IMR-90 (cell line): ENCODE measurements at places on chromosomes 4 and X. TPM values are rescaled to one million over a fixed set of nuclear protein-coding genes. Genes with fewer than 3 reads are reported as not detected.

The RTL3 gene
- total RNA-seq, result 0.83 and 1.1 TPM in 2 replicates

The NUDT10 gene
- total RNA-seq, result 0.90 and 1.1 TPM in 2 replicates

The LRRC66 gene
- total RNA-seq, result under 0.01 and 0.18 TPM in 2 replicates

DNA sequence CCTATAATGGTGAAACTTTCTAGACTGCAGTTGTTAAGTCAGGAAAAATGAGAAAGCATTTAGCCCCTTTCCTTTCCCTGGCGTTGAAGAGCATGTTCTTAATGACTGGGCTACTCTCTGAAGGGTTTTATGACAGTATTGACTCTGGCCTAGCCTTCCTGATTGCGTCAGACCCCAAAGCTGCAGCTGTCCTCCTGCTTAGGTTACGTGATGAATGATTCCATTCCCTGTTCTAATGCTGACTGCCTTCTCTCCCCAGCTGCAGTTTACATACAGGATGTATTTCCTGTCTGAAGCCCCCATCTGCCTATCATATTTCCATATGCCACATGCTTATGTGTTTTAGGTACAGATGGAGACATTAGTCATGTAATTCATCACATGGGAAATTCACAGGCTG is 105.8 kb upstream of the EGFL6 start:
- peak; percentile 98 for DNase-seq
- no peaks in the 10 kb centered on the region; the same call in 1 of the 2 replicates for H3K27me3 ChIP-seq
- peak overlapping the region; percentile 60; the same call in 1 of the 2 replicates for H3K27ac ChIP-seq
- no peak overlapping the region for H3K4me3 ChIP-seq
- no peaks in the 10 kb centered on the region for H3K36me3 ChIP-seq
- peaks cover 3% of the 10 kb centered on the region; the same call in 1 of the 2 replicates for H3K4me1 ChIP-seq

- no peak overlapping the region for H3K4me3 ChIP-seq
- H3K4me1 ChIP-seq, result no peaks in the 10 kb centered on the region
Observed at GRCh38 chr4:182625193-182625592, 292.0 kb downstream of the DCTD start.

- H3K36me3 ChIP-seq, result no peaks in the 10 kb centered on the region
- no peaks in the 10 kb centered on the region for H3K4me1 ChIP-seq
- peaks cover 4% of the 10 kb centered on the region; the same call in 1 of the 2 replicates for H3K27me3 ChIP-seq
- H3K27ac ChIP-seq, result no peak overlapping the region
Observed at GRCh38 chrX:15496824-15497223, 3.7 kb upstream of the PIR start.

GRCh38 chrX:40933706-40934425 is 151.4 kb upstream of the USP9X start:
- peak; percentile 65 for DNase-seq
- no peaks in the 10 kb centered on the region for H3K27me3 ChIP-seq
- peak overlapping the region; percentile 35; the same call in 1 of the 2 replicates for H3K4me3 ChIP-seq
- no peaks in the 10 kb centered on the region for H3K36me3 ChIP-seq
- H3K27ac ChIP-seq, result peak overlapping the region; percentile 76
- 0 out of 2 replicates have a peak, but pooled peaks cover 2% of the 10 kb centered on the region for H3K4me1 ChIP-seq

- peaks cover 8% of the 10 kb centered on the region for H3K4me1 ChIP-seq
- DNase-seq, result no peak
- no peak overlapping the region for H3K27ac ChIP-seq
- no peak overlapping the region for H3K4me3 ChIP-seq
Observed at GRCh38 chr4:176274441-176274840, 5.4 kb upstream of the ASB5 start.
